ENCODE measurements at places on chromosomes 11 and 22.
A peak's percentile ranks its signal among the peaks of the same experiment; 100 is the strongest.

DNA sequence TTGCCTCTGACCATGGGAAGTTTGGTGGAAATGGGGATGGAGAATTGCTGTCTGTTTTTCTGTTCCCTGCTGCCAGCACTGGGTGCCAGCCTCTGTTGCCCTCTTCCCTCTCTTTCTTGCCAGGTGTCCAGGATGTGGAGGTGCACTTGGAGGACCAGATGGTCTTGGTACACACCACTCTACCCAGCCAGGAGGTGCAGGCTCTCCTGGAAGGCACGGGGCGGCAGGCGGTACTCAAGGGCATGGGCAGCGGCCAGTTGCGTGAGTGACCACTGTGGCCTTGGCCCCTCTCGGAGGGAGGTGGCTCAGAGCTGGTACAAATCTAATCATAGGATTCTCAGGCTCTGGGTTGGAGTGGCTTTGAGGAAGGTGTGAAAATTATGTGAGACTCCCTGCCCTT lies 6.0 kb downstream of the CCS start:
- no peak for DNase-seq

DNA sequence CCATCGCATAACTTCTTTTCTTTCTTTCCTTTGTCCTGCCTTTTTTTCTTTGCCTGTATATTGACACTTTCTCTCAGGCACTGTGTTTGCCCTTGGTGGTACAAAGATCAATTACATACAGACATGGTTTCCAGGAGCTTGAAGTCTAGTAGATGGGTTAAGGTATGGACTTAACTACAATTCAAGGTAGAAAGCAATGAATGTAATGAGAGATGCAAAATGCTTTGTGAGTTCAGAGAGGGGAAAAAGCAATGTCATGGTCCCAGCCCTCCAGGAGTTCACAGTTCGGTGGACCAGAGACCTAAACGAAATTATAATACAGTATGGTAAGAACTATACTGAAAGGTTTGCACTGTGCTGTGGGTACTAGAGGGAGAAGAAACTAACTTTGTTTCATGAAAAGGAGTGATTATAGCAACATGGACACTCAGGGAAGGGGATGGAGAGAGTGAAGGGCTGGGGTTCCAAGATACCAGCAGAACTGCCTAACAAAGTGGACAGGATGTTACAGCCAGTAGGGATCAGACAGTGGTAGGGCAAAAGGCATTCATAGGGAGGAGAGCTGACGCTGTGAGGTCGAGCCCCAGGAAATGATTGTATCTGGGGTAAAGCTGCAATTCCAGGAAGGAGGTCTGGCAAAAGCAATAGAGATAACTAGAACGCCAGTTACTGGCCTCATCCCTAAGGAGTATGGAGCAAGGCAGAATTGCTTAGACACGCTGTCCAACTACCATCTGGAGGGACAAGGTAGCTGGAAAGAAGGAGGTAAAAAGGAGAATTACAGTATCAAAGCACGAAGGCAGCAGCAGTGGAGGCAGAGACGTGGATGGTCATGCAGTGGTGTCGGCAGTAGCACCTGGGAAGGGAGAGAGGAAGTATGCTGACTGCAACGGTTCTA lies 158.3 kb upstream of the MTMR2 start:
- DNase-seq: no peak

GRCh38 chr11:68039526-68040086 lies 781 bp downstream of the TCIRG1 start:
- DNase-seq: peak; percentile 55

- peak; percentile 63 for DNase-seq
These were observed 10.6 kb downstream of the IFT27 start for GRCh38 chr22:36765131-36765942.

GRCh38 chr11:36475192-36475591 lies 34.9 kb downstream of the TRAF6 start:
- DNase-seq: no peak

GRCh38 chr22:46062232-46062615 lies 85.3 kb upstream of the WNT7B start:
- no peak for DNase-seq

DNA sequence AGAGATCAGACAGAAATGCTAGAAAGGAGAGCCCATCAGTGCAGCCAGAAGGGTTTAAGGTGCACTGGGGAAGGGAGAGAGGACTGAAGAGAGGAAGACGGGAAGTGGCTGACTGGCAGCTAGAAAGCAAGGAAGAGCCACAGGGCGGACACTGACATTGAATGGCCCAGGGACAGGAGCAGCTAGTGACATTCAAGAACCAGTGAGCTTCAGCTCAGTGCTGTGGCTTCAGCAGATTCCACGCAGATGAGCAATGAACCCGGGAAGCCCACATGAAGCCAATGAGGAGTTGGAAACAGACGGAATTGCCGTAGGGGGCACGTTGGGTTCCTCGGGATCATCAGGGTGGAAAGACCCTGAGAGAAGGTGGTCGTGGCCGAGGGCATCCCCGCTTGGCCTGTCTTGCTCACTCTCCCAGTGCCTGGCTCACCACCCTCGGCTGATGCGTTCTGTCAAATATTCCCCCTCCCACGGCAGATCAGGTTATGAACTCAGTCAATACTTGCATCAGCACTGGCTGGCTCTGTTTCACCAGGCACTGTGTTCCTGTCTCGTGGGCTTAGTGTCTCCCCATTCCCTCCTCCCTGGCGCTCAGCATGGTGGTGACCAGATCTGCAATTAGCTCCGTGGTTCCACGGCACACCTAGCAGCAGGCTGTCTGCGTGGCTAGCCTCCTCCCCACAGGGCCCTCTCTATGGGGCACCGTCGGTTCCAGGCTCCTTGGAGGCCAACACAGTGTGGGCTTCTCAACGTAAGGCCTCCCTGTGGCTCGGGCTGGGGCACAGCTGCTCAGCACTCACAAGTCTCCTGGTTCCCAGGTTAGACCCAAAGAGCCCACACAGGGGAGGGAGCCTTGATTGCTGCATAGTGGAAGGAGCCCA lies 145.5 kb downstream of the TRIM29 start:
- DNase-seq: no peak

GRCh38 chr11:83152264-83152663 lies 4.7 kb upstream of the PCF11 start:
- DNase-seq: no peak

- DNase-seq: no peak
These were observed 26.7 kb downstream of the PARVG start for GRCh38 chr22:44207173-44207980.

- DNase-seq: peak; percentile 58
These were observed 764.2 kb downstream of the BRD1 start for GRCh38 chr22:49063545-49063890.
